ENCODE measurements at places on chromosomes 4 and X.

DNA sequence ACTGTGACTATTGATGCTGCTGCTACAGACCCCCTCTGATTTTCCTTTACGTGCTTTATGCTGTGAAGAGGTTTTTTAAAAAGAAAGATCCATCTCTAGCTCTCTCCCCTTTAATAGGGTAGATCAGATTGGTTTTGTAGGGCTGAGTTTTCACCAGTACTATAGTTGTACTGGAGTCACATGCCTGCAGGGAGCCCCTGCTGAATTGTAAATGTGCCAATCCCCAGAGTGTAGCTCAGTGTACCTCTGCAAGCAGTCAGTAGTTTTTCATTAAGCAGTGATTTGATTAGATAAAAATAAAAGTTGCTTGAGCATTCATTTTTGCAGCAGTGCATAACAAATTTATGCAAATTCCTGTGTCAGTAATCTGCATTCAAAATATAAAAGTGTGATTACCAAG, 179.2 kb downstream of the IL1RAPL2 start:
- DNase-seq = no peak

DNA sequence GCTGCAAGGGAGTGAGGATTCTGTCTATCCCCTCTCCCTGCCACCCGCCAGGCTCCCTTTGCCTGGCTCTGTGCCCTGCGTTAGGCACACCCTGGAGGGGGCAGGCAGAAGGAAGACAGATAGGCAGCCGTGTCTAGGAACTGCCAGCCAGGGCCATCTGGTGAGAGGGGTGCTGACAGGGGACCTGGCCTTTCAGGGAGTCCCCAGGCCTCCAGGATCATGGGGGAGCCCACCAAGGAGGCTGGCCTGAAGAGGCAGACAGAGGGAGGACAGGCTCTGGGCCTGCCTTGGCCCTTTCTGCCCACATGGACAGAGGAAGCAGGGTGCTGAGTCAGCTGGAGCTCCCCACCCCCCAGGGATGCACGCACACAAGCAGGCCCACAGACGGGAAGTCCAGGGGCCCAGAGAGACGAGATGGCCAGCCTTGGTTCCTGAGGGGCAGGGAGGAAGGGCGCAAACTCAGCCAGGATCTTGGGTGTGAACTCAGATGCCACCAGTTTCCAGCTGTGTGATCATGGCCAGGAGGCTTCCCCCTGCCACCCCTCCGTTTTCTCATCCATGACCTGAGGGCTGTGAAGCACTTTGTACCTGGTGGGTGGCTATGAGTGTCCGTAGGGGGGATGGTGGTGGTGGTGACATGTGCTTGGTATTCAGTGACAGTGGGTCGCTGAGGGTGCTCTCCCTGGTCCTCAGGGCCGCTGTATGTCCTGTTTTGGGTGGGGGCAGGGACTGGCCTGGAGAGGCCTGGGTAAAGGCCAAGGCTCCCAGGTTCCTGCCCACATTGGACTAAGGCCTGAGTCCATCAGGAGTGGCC, 1.8 kb downstream of the SH3BP2 start:
- peak; percentile 80 for DNase-seq

DNA sequence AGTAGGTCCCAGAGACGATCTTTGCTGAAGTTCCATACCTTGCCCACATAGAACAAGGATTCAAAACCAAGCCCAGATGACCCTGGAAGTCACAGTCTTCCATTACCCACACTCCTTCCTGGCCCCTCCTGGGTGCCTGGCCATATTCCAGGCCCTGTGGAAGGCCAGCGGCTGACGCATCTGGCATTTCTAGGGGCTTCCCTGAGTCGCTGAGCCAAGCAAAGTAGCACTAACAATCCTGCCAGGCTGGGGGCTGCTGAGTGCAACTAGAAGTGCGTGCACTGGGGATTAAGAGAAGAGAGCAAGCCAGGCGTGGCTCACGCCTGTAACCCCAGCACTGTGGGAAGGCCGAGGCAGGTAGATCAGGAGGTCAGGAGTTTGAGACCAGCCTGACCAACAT, 175.2 kb upstream of the CPEB2 start:
- DNase-seq = peak; percentile 22

DNA sequence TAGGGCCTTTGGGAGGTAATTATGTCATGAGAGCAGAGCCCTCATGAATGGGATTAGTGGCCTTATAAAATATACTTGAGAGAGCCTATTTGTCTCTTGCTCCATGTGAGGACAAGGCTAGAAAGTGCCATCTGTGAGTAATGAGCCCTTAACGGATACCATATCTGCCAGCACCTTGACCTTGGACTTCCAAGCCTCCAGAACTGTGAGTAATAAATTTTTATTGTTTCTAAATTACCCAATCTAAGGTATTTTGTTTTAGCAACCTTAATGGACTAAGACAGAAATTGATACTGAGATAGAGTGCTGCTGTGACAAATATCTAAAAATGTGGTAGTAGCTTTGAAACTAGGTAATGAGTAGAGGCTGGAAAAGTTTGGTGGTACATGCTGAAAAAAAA, 285.0 kb upstream of the DIPK2B start:
- peak; percentile 25 for DNase-seq

- DNase-seq = no peak
These were observed 81.6 kb upstream of the ADGRA3 start for GRCh38 chr4:22597471-22597870.
